Spinal cord (tissue), 10 donors: ENCODE measurements at places on chromosomes 2 and 18. TPM values are rescaled to one million over a fixed set of nuclear protein-coding genes. Genes with fewer than 3 reads are reported as not detected.

Gene ECEL1
- total RNA-seq, result 23.5 TPM

Gene KCNG3
- total RNA-seq, result 0.28 TPM

Gene SERPINB4
- not detected for total RNA-seq

Gene LAMA1
- total RNA-seq, result 31.6 TPM

Gene MCFD2
- 82.8 TPM for total RNA-seq

Gene SPEG
- 12.2 TPM for total RNA-seq

Gene KLHL29
- total RNA-seq, result 8.7 TPM

Gene RUFY4
- 0.06 TPM for total RNA-seq

Gene G6PC2
- not detected for total RNA-seq

Gene NETO1
- 37.1 TPM for total RNA-seq

Gene NT5DC4
- total RNA-seq, result 0.10 TPM

Gene CTAGE1
- total RNA-seq, result not detected

Gene CDKL4
- total RNA-seq, result 3.7 TPM
